ENCODE measurements at places on chromosomes 5 and 9. TPM values are rescaled to one million over a fixed set of nuclear protein-coding genes. Genes with fewer than 3 reads are reported as not detected.

Gene ASS1
- 1.8 TPM for total RNA-seq

Gene PTGES
- total RNA-seq, result 0.30 TPM

Gene TBCA
- total RNA-seq, result 168 TPM

Gene PRR16
- not detected for total RNA-seq

Gene CDC20B
- total RNA-seq, result not detected

Gene GHR
- total RNA-seq, result 1.5 TPM

Gene GDF9
- total RNA-seq, result not detected

Gene PCDHB4
- 0.10 TPM for total RNA-seq

Gene ATP10B
- not detected for total RNA-seq

Gene ZDHHC12
- total RNA-seq, result 101 TPM

Gene EPB41L4A
- 10.6 TPM for total RNA-seq

Gene LHX3
- total RNA-seq, result not detected

Gene PCDHAC1
- not detected for total RNA-seq

Gene TOR4A
- 41.4 TPM for total RNA-seq

Gene OLFML2A
- total RNA-seq, result 0.54 TPM

Gene SPINK6
- total RNA-seq, result not detected

Gene ENC1
- 41.7 TPM for total RNA-seq

Gene PRRX2
- total RNA-seq, result 0.20 TPM

Gene LCN15
- 1.6 TPM for total RNA-seq

Gene ZNF484
- total RNA-seq, result 5.1 TPM
